Activated CD4-positive, alpha-beta T cell treated with anti-CD3 and anti-CD28 coated beads for 48 hours (primary cell): ENCODE measurements at places on chromosomes 2 and 18.

- no peak for DNase-seq
Measured at GRCh38 chr18:12282442-12283039, 25.5 kb upstream of the TUBB6 start.

DNA sequence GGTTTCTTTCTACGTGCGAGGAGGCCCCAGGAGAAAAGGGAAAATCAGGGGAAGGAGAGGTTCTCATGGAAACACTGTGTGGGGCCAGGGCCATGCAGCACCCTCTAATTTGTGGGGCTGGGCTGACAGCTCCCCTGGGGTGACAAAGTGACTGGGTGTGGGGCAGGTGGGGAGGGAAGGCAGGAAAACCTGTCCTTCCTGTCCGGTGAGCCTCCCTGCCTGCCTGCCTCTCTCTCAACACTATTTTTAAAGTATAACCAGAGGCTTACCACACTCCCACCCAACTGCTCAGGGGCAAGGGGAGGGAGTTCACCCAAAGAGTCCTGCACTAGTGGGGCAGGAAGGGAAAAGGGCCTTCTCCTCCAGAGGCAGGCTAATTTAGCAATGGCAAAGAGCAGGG is 10.5 kb upstream of the EPAS1 start:
- no peak for DNase-seq

GRCh38 chr2:223604231-223604630 is 2.1 kb upstream of the SCG2 start:
- no peak for DNase-seq

DNA sequence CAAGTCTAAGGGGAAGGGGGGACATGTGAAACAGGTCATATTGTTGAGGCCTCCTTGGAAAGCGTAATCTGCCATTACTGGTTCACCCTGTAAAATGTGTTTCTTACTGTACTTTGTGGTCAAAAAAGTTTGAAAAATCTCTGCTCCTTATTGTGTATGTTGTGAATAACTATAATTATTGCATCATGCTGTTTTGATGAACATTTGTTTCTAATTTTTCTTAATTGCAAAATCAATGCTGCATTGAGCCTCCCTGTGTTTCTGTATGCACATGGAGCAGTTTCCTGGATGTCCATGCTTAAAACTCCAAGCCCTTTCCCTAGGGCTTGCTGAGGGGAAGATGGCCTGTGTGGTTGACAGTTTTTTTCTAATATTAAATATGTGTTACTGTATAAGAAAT is 158.6 kb downstream of the RNF144A start:
- DNase-seq = no peak

GRCh38 chr2:149741646-149742045 is 154.1 kb upstream of the MMADHC start:
- DNase-seq = no peak

GRCh38 chr2:218648088-218648786 is 11.2 kb downstream of the ZNF142 start:
- peak; percentile 65 for DNase-seq

- no peak for DNase-seq
Measured at GRCh38 chr18:45951016-45951714, 16.0 kb downstream of the EPG5 start.

GRCh38 chr2:23601301-23601965 is 216.5 kb downstream of the KLHL29 start:
- DNase-seq = no peak

- no peak for DNase-seq
Measured at GRCh38 chr2:67215214-67216055, 181.7 kb upstream of the ETAA1 start.

DNA sequence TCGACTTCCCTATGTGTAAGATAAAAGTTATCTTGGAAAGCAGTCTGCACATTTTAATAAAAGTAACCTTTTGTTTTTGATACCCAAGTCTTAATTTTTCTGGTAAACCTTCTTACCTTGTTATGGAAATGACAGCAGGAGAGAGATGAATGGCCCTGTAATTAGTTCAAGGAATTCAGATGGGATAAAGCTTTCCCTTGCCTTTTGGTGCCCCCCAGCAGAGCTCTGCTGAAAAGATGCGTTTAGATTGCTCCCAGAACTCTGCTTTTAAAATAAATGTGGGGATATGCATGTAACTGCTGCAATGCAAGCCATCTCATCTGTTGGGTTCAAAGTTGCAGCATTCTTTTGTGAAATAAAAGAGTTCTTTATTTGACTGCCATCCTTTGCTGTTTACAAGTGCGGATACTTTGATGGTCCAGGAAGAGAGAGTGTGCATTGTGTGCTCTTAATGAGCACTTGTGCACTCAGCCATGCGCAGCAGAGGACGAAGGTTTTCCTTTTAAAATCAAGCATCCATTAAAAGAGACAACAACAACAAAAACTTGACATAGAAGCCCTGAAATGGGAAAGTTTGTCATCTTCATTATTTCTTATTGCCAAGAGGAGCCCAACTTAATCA is 176.7 kb upstream of the ST6GAL2 start:
- DNase-seq = no peak

DNA sequence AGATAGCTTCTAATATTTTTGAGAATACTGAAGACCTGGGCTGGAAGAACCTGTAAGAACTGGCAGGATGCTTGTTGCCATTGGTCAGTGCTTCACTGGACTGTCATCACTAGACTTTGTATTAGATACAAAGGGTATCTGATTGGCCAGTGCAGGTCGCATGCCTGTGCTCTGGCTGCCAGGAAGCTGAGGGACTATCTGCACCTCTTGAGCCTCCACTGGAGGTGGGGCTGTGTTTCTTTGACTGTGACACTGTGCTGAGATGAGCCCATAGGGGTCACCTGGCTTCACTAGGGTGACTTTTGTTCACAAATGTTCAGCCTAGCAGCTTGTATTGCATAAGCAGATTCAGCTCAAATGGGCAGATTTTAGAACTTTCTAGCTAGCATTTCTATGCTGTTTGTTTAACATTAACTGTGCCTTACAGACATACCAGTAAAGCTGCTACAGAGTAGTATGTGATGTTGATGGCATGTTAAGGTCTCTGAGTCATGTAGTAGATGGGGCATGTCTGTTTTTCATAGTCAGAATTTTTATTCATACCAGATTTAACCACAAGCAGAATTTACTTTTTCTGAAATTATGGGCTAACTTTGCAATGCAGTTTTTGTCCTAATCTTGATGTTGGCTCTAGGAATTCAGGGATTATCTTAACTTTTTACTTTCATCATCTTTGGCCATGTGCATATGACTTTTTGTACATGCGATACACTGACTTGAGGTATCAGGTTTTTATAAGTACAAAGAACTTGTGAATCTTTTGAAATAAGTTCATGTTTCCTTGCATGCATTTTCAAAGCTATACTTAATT is 56.1 kb downstream of the RHBDD1 start:
- no peak for DNase-seq

- no peak for DNase-seq
Measured at GRCh38 chr2:106789185-106789584, 96.8 kb downstream of the ST6GAL2 start.

GRCh38 chr2:226905718-226906117 is 69.9 kb downstream of the RHBDD1 start:
- DNase-seq = no peak

DNA sequence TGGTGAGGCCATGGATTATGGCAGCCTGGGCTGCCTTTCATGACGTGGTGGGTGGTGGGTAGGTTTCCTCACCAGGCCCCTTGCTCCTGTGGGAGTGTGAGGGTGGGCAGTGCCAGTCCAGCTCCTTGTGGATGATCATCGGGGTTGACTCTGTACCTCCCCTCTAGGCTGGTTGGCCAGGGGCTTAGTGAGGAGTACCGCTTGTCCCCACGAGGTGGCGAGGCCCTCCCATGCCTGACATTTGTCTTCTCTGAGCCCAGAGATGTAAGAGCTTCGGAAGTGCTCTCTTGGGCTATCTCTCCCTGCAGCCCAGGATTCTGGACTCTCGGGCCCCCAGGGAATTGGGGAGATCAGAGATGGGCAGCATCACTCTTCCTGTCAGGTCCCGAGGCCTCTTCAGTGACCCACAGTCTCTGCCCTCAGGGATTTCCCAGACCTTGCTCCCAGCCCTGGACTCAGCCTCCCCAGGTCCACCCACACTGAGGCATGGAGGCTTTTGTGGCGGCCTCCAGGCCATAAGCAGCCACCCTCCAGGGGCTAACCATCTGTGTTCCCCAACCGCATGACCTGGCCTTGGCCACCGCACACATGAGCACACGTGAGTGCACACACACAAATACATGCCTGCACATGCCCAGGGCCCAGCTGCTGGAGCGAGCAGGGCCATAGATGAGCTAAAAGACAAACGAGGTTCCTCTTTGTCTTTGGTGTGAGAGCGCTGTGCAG is 6.5 kb downstream of the SPR start:
- peak; percentile 74 for DNase-seq

GRCh38 chr2:240214790-240215675 is 74.6 kb upstream of the OTOS start:
- DNase-seq = no peak

DNA sequence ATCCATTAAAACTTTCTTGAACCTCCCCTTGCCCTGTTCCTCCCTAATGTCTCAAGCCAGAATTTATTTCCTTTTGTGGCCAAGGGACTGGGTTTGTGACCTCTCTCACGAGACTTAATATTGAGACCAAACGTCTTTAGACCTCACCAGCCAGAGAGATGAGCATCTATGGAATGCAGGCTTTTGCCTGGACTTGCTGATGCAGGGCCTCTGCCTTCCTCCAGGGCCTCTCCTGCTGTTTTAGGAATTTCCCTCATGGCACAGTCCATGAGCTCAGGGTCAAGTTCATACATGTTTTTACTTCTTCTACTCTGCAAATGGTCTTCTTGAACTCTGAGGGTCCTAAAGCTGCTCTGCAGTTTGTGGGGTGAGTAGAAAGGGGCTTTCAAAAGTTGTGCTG is 22.3 kb downstream of the IL1B start:
- no peak for DNase-seq

GRCh38 chr18:54822872-54823845 is 5.1 kb upstream of the RAB27B start:
- DNase-seq = no peak

- no peak for DNase-seq
Measured at GRCh38 chr18:31429623-31430022, 17.9 kb upstream of the DSG3 start.

GRCh38 chr2:43178055-43178598 is 48.3 kb downstream of the ZFP36L2 start:
- DNase-seq = no peak

GRCh38 chr2:125397535-125398251 is 1258.3 kb upstream of the GYPC start:
- DNase-seq = no peak

GRCh38 chr2:96449174-96449573 is 56.0 kb downstream of the NEURL3 start:
- no peak for DNase-seq

DNA sequence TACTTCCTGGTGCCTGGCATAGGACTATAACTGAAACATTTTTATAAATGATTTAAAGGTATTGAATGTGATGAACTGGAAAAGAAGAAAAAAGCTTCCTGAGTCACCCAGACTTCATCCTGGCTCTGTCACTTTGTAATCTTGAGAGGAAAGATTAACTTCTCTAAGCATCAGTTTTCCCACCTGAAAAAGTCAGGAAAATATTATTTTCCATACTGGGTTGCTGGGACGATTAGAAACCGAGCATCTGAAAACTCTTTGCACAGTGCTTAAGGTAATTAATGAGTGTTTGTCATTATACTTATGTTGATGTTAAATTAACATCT is 71.8 kb downstream of the FMNL2 start:
- no peak for DNase-seq

DNA sequence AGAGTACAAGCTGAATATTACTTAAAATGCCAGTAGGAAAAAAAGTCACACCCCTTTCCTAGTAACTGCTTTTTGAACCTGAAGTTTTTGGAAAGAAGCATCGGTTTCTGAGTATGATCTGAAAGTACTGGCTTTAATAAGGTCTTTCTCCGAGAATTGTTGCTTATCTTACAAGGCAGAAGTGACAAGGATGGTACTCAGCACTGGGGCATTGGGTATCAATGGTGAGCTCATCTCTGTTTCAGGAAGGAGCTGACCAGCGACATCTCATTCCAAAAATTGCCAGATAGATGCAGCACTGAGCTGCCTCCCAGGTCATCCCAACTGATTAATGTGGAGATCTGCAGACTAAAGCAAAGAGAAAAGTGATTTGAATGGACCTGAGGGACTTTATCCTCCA is 85.4 kb downstream of the FMNL2 start:
- DNase-seq = no peak

GRCh38 chr2:95039978-95040377 is 14.5 kb downstream of the MAL start:
- DNase-seq = no peak

GRCh38 chr2:30675758-30676157 is 131.5 kb downstream of the CAPN13 start:
- no peak for DNase-seq

GRCh38 chr2:12637754-12638153 is 79.0 kb upstream of the TRIB2 start:
- no peak for DNase-seq

DNA sequence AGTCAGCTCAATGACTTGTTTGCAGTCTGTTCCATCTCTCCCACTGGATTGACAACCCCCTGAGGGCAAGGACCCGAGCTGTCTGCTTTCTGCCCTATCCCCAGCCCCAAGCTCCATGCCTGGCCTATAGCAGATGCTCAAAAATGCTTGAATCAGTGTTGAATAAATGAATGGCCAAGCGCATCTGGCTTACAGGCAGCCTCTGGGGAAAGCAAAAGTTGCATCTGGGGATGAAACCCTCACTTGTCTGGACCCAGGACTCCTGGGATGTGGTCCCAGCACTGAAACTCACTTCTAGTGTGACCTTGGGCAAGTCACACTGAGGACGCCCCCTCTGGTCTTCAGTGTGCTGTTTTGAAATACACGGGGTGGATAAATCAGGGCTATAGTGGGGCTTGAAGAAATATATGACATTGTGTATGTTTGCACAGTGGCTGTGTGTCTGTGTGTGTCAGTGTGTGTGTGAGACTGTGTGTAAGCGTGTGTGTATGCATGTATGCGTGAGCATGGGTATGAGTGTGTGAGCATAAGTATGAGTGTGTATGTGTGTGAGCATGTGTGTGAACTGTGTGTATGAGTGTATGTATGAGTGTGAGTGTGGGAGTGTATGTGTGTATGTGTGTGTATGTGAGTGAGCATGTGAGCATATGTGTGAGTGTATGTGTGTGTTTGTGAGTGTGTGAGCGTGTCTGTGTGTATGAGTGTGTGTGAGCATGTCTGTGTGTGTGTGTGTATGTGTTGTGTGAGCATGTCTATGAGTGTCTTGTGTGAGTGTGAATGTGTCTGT is 27.8 kb upstream of the TNS1 start:
- DNase-seq = no peak

GRCh38 chr2:8534729-8535468 is 147.0 kb upstream of the ID2 start:
- no peak for DNase-seq

GRCh38 chr2:236793023-236794011 is 223.7 kb downstream of the ACKR3 start:
- DNase-seq = no peak
